ENCODE measurements at places on chromosomes 11 and 22. TPM values are rescaled to one million over a fixed set of nuclear protein-coding genes. Genes with fewer than 3 reads are reported as not detected.
A peak's percentile ranks its signal among the peaks of the same experiment; 100 is the strongest.

- peak; percentile 4 for DNase-seq
Measured at GRCh38 chr22:46046299-46046685, 69.3 kb upstream of the WNT7B start.

Gene MOB2
- total RNA-seq: 23.4 TPM

GRCh38 chr11:124934862-124935547, 842 bp downstream of the HEPACAM start:
- DNase-seq: no peak

Gene KRTAP5-1
- total RNA-seq: not detected

Gene TMPRSS4
- 1.4 TPM for total RNA-seq

- no peak for DNase-seq
Measured at GRCh38 chr22:39574779-39575551, 4.4 kb downstream of the CACNA1I start.

Gene DBX1
- 0.14 TPM for total RNA-seq

Gene OR2D3
- total RNA-seq: not detected

- DNase-seq: no peak
Measured at GRCh38 chr22:36573815-36574363, 44.9 kb upstream of the EIF3D start.

- no peak for DNase-seq
Measured at GRCh38 chr11:66359662-66360087, 11.9 kb downstream of the SLC29A2 start.

GRCh38 chr11:76077575-76078150, 128.6 kb downstream of the WNT11 start:
- no peak for DNase-seq

Gene CHRM1
- total RNA-seq: not detected

- DNase-seq: no peak
Measured at GRCh38 chr11:100991541-100991940, 138.1 kb downstream of the PGR start.

- DNase-seq: no peak
Measured at GRCh38 chr11:108069947-108070346, 51.4 kb upstream of the ACAT1 start.

- DNase-seq: peak; percentile 54
Measured at GRCh38 chr22:43186272-43187170, at the start of gene TTLL12. TSS of gene TTLL12 (minus strand) at chr22:43187134. CDS start at chr22:43187069, 65 bp downstream.

DNA sequence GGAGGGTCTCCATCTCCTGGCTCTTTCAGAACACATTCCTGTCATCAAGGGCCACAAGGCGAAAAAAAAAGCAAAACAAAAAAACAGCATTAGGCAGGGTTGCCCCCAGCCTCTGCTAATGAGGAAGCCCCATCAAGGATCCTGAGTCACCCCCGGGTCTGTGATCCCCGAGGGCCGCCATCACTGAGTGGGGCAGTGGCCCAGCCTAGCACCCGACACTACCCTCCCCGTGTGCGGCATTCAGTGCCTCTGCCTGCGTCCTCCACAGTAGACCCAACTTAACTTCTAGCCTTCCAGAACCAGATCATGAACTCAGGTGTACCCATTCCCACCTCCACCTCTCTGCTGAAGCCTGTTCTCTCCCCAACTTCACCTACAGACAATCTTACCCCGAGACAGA, 6.6 kb upstream of the CDC42EP1 start:
- no peak for DNase-seq

GRCh38 chr22:45686836-45687235, 15.2 kb downstream of the ATXN10 start:
- DNase-seq: no peak

DNA sequence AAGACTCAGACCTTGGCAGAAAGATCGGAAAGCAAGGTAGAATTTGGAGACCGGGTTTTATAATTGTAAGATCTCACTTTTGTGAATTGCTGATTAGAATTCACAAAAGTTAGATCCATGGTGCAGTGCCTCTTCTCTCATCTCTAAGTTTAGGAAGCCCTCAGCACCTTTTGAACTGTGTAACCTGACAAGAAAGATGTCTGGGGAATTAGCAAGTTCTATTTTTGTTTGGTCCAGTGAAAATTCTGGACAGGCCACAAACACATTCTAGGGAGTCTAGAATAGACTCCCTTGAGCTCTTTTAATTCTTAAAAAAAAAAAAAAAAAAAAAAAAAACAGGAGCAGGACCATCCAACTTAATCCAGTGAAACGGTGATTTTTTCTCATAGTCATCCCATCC, 66.1 kb downstream of the CECR2 start:
- no peak for DNase-seq

GRCh38 chr22:44280665-44281188, 32.0 kb downstream of the SHISAL1 start:
- no peak for DNase-seq

GRCh38 chr22:45192701-45193187, 29.0 kb downstream of the NUP50 start:
- DNase-seq: peak; percentile 48

Gene OR10A2
- not detected for total RNA-seq

DNA sequence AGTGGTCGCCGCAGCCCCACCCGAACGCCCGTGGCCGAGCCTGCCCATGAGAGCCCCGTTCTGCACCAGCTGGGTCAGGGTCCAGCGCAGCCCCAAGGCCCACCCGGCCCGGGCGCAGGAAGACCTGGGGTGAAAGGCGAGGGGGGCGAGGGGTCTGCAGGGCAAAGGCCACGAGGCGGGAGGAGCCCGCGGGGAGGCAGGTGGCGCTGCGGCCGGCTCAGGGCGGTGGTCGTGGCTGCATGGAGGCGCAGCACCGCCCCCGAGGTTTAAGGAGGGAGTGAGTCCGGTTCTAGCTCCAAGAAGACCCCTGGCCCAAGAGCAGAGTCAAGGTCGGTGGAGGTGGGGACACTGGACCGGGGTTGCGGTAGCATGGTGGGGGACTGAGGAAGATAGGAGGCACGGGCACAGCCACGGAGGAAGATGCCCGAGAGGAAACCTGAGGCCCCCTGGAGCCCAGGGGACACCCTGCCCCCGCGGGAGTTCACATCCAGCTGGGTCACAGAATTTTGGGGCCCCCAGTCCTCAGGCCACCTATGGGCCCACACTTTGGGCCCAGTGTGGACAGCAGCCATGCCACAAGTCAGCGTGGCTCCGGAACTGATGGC, 514 bp upstream of the HDAC10 start:
- DNase-seq: no peak

- DNase-seq: no peak
Measured at GRCh38 chr22:39177456-39177775, 24.9 kb upstream of the CBX7 start.

DNA sequence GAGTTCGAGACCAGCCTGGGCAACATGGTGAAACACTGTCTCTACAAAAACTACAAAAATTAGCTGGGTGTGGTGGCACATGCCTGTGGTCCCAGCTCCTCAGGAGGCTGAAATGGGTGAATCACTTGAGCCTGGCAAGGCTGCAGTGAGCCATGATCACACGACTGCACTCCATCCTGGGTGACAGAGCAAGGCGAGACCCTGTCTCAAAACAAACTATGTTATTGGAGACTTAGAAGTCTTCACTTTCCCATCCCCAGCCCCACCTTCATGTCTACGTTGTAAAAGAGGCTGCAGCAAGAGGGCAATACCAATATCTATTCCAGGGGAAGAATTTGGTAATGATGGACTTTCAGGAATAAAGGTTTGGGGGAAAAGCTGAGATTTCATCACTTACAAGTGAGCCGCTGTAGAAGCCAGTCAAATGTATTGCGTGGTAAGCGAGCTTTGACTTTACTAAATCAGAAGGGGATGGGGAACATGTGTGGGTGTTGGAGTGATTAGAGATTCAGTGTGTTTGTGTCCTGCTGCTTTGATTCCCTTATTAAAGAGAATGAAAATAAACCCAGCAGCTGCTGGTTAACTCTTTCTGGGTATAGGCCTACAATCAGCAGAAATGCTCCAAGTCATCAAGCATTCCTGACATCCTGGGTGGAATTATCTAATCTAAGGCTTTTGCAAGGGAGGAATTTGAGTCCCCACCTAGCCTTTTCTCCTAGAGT, 53.7 kb downstream of the UBASH3B start:
- DNase-seq: no peak

Gene MAPK8IP2
- total RNA-seq: 1.8 TPM

DNA sequence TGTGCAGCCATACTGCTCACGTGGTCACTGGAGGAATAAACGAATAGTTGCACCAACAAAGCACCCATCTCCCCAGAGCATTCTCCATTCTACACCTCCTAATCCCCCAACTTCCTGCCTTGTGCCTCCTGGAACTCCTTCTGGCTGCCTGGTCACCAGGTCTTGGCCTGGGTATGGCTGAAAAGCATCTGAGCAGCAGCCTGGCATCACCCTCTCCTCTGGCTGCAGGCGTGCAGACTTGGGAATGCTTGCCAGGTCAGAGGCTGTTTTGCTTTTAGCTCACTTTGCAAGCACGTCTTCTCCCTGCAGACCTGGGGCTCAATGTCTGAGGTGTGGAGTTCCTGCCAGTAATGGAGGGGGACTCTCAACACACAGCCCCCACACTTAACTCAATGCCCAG, 33.3 kb upstream of the KCNJ11 start:
- DNase-seq: no peak

Gene SAA1
- 12.8 TPM for total RNA-seq

DNA sequence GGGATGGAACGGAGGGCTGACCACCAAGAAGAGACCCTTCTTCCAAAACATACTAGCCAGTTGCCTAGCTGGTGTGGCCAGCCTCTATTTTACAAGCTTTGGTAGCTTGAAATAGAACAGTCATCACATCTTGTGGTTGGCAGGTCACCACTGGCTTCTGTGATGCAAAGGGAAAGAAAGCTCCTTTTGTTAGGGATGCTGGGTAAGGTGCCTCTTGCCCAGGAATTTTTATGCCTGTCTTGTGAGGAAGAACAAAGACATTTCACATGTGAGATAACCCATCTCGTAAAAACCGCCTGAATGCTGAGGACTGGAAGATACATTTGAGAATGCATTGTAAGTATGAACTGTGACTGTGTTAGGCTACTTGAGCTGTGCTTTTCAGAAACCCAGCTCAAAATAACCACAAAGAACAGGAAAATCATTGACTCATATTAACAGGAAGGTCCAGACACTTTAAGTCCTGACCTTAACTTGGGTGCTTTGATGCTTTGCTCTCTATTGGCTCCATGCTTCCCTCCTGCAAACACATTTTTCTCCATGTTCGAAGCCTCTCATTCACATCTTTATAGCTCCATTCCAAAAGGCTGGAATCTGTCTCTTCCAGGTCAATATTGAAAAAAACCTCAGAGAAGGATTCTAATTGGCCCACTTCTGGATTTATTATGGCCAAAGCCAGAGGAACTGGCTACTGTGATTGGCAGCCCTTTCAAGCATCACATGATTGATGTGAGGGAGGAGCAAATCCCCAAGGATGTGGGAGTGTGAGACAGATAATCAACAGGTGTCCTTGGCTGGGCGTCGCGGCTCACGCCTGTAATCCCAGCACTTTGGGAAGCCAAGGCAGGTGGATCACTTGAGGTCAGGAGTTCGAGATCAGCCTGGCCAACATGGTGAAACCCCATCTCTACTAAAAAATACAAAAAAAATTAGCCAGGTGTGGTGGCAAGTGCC, 53.9 kb downstream of the MICAL2 start:
- no peak for DNase-seq

DNA sequence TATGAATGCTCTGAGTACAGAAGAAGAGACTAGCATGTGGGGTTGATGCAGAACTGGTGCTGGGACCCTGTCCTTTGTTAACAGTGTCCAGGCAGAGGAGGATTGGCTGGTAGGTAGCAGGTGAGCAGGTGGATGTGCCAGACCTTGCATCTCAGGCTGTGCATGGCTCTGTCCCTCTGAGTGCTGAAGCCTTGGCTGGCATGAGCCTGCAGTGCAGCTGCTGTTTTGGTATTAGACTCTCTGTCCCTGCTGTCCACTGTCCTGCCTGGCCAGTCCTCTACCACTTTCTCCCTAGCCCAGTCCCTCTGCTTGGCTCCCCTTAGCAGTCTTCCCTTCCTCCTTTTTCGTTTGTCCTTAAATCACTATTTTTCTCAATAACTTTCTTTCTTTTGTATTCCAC, 213.6 kb upstream of the ZBED5 start:
- no peak for DNase-seq

Gene LRP4
- total RNA-seq: 27.6 TPM

Gene PKDREJ
- total RNA-seq: 0.07 TPM

Gene PKNOX2
- 3.7 TPM for total RNA-seq

GRCh38 chr11:68575025-68575665, 109.2 kb upstream of the GAL start:
- no peak for DNase-seq

GRCh38 chr11:15795378-15795777, 561.0 kb downstream of the SOX6 start:
- no peak for DNase-seq

DNA sequence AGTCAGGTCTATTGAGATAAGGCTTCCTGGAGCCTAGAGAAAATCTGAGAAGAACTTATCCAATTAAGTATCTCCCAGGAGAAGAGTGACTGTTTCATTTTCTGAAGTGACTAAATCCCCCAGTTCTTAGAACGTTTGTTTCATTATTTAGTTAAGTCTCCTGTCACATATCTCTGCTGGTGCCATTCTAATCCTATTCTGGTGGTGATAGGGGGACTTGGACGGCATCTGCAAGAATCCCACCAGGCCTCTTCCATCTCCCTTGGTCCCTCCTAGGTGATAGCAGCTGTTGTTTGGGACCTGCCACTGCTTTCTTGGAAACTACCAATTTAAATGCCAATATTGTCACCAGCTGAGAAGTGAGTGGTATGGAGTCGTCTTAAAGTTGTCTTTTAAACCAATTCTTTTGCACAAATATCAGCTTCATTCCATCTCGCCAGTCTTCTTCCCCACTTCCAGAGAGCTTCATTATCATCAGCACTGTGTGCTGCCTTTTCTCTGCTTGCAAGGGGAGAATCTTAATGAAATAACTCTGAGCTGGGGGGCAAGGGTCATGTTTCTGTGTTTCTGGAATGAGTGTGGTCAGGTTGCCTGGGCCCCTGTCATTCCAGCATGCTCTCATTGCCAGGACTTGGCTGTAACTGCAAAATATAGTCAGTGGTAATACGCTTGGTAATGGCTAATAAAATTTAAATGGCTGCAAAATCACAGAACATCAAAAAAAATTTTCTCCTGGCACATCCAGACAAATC, 104.8 kb downstream of the LDLRAD3 start:
- DNase-seq: no peak

DNA sequence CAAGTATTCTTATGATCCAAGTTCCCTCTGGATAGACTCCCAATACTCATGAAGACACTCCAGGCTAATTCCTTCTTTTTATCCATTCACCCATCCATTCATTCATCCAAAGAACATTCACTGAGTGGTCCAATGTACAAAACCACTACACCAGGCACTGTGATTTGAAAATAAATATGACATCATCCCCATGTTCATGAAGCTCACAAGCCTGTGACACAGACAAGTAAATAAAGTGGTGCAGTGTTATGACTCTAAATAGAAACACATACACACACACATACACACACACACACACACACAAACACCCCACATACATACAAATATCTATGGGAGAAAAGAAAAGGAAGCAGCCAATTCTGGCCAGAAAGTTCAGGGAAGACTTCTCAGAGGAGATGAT, 35.5 kb downstream of the MTMR2 start:
- no peak for DNase-seq

Data from WTC11 (cell line).